Left renal cortex interstitium (tissue), 4 donors: ENCODE measurements at places on chromosomes 5 and 9. TPM values are rescaled to one million over a fixed set of nuclear protein-coding genes. Genes with fewer than 3 reads are reported as not detected.

DNA sequence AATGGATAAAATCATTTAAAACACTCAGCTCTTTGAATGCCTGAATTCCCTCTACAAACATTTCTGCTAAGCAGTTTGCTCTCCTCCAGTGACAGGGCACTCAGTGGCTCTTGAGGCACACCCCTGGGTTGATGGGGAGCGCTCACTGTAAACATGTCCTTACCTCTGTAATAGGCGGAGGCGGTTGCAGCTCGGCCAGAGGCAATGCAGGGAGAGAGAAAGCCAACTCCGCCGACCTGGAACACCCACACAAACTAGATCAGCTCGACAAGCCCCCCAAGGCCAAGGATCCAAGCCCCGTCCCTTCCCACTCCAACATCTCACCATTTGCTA, 329 bp downstream of the CDC23 start:
- peak; percentile 0 for DNase-seq

DNA sequence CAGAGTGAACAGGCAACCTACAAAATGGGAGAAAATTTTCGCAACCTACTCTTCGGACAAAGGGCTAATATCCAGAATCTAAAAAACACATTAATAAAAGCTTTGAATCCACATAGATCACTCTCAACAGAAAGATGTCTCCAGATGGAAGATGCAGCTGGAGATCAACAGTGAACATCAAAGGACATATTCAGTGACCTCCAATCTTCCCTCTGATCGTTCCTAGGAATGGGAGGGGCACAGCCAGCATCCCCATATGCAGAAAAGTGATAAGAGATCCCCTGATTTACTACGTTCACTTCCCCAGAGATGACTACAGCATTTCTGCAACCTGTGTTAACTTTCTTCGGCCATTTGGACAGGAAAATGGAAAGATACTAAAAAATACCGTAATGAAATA, 21.2 kb downstream of the OXCT1 start:
- no peak for DNase-seq

- no peak for DNase-seq
Measured at GRCh38 chr9:107738789-107739188, 249.2 kb upstream of the KLF4 start.

DNA sequence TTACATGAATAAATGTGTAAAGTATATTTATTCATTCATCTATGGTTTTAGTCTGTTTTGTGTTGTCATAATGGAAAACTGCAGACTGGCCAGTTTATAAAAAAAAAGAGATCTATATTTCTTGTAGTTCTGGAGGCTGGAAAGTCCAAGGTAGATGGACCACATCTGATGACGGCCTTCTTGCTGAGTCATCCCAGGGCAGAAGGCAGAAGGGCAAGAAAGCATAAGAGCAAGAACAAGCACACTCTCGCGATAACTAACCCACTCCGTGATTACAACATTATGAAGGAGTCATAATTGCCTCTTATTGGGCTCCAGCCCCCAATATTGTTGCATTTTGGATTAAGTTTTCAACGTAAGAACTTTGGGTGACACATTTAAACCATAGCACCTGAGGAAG, 180.4 kb upstream of the DAB2 start:
- no peak for DNase-seq

DNA sequence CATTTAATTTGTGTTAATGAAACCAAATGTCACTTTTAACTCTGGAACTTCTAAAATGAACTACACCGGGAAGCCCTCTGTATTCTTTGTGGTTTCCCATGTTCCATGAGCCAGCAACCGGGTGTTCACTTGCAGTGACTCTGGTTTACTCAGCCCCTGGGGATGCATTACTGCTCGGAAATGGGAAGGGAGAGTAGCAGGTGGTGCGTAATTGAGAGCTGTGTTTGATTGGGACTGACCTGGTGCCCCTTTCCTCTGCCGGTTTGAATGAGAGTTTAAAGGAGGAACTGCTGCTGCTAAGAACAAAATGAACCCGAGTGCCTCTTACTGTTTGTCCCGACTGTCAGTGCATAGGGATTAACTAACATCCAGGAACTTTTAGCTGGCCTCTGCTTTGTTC, 100.1 kb upstream of the DHFR start:
- DNase-seq = no peak

DNA sequence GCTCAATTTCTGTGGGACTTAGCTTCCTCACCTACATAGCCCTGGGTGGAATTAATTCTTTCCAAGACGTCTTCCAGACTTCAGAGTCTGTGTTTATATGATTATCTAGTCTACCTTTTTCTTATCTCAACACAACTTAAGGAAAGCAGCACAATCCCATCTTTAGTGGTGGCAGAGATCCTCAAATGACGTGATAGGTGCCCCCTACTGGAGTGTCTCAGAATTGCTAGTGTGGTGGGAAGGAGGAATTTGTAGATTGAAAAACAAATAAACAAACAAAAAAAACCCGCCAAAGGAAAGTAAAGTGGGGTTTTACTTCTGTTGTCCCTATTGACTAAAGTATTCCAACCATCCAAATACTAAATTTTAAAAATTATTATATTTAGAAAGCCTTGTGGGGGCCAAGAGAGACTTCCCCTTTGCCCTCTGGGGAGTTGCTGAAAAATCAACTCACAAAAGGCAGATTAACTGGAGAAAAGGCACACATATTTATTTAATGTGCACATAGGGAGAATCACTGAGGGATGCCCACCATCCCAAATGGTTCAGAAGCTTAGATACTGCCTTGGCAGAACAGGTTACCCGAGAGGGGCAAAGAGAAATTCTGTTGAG, 283.3 kb downstream of the TMEM167A start:
- DNase-seq = no peak

GRCh38 chr5:29744618-29745017, 1448.9 kb upstream of the CDH6 start:
- DNase-seq = no peak

GRCh38 chr9:37377688-37378612, 44.5 kb upstream of the GRHPR start:
- no peak for DNase-seq

Gene GPX8
- 85.4 TPM for polyA plus RNA-seq

Gene OR1L8
- 0.08 TPM for polyA plus RNA-seq

Gene COL5A1
- 104 TPM for polyA plus RNA-seq

Gene LRRTM2
- 2.4 TPM for polyA plus RNA-seq

Gene ADGRD2
- polyA plus RNA-seq = 0.10 TPM
